Fibroblast of skin of right quadriceps (primary cell): ENCODE measurements at places on chromosomes 7 and 10.
A peak's percentile ranks its signal among the peaks of the same experiment; 100 is the strongest.

DNA sequence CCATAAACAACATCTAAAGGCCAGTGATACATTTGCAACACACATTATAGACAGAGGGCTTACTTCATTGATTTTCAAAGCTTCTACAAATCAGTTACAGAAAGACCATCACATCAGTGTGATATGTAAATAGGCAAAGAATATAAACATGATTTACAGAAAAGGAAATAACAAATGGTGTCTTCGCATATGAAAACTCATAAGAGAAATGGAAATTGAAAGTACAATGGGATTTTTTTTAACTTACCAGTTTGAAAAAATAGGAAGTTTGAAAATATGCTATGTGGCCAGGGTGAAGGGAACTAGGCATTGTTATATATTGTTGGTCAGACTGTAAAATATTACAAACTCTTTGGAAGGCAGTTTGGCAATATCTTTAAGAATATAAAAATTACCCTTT is 27.3 kb downstream of the SEC23IP start:
- DNase-seq = no peak

DNA sequence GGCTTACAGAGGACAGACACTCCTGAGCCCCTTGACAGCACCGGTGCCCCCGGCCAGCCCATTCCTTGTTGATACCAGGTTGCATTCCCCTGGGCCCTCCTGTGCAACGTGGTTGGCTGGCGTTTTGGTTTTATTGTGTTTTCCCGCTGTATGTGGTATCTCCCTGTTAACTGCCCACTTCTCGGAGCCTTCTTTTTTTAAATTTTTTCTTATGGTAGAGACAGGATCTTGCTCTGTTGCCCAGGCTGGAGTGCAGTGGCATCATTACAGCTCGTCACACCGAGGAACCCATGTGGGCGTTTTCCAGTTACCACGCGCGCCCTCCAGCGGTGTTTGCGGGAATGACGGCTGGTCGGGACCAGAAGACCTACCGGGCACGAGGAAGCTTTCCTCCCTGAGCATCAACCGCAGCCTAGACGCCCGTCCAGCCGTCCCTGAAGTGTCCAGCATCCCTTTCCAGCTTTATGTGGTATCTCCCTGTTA is 16.9 kb upstream of the ZFAND2A start:
- DNase-seq = peak; percentile 30

- peak; percentile 50 for DNase-seq
These were observed 15.8 kb downstream of the OSBPL3 start for GRCh38 chr7:24964191-24964590.

- no peak for DNase-seq
These were observed 329.8 kb upstream of the MBL2 start for GRCh38 chr10:53102424-53102823.

DNA sequence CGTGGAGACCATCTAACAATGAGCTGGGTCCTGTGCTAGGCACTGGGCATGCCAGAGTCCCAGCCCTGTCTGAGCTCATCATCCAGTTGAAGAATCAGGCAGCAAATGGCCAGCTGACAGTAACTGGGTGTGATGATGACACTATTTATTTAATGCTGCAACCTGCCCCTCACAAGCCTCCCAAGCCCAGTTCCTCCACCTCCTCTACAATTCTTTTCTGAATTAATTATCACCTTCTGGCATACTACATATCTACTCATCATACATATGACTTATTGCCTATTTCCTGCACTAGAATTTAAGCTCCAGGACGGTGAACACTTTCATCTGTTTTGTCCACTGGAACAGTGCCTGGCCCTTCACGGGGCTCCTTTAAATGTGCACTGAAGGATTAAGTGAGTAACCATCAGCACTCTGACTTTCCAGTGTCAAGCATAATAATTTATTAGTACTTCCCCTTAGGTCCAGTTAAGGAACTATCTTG is 96.7 kb upstream of the LAMB4 start:
- peak; percentile 20 for DNase-seq

DNA sequence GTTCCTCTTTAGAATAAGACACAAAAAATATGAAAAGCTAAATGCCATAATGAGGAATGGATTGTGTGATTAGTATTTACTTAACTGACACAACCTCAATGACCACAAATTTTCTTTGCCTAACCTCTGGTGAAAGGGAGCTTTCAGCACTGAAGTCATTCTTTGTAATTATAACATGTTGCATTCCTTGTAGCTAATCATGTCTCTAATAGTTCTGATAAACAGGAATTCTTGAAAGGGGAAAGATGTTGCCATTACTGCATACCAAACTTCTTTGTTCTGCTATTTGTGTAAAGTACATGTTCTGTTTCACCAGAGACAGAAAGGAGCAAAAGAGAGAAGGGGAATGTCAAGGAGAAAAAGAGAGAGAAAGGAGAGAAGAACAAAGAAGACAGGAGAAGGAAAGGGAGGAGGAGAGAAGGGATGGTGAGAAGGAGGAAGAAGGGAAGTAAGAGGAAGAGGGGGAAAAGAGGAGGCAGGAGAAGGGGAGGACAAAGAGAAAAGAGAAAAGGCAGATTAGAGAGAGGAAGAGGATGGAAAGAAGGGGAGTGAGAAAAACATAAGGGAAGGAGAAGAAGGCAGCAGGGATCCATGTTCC is 120.9 kb downstream of the SEMA3D start:
- peak; percentile 49 for DNase-seq

DNA sequence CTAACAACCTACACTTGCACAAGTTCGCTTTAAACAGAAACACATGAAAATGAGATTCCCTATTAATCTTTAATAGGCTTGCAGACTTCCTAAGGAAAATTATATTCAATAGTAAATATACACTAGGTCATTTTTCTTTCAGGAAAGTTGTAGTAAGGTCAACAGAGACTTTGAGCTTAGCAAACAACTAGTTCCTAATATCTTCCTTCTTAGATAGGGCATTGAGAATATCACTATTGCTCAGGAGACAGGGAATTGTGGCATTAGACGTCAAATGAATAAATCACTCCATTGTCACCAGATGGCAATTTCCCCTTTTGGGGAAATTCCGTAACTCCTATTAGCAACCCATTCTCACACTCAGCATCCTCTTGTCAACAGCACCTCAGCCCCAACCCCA is 164.9 kb downstream of the GFRA1 start:
- DNase-seq = no peak

GRCh38 chr10:34477249-34477648 is 337.8 kb downstream of the PARD3 start:
- DNase-seq = no peak

DNA sequence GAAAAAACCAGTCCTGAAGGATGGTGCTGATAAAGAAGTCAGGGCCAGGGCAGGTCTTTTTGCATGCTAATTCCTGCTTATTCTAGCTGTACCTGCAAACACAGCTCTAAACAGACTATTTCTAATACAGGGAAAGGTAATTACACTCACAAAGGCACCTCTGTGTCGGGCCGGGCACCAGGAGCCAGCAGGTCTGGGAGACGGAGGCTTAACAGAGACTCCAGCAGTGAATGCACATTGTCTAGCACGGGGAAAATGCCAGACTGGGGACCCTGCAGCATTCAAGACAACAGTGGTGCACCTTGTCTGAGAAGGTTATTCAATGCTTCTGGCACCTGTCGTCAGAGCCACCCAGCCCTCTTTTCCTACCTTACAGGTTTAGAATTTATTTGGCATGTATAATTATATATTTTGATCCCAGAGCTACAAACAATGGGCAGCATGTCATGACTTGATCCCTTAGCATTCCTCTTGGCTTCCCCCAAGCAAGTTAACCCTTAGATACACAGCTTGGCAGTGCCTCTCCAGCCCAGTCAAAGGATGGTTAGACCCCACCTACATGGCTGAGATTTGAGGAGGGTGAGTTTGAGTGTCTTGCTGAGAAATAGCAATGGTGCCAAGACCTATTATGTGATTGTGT is 185.2 kb downstream of the SLC25A13 start:
- DNase-seq = no peak

DNA sequence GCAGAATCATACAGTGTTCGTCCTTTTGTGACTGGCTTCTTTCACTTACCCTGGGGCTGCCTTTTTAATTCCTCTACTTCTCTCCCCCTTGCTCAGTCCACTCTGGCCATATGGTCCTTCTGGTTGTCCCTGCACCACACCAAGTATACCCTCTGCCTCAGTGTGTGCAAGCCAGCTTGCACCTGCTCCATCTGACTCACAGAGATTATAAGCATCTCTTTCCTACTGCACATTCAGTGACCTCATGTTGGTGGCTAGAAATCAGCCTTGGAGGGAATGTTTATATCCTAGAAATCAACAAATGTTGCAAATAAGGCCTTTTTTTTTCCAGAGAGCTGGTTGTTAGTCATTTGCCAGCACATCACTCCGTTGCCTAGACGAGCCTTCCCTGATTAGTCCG is 67.5 kb upstream of the C10orf90 start:
- no peak for DNase-seq

DNA sequence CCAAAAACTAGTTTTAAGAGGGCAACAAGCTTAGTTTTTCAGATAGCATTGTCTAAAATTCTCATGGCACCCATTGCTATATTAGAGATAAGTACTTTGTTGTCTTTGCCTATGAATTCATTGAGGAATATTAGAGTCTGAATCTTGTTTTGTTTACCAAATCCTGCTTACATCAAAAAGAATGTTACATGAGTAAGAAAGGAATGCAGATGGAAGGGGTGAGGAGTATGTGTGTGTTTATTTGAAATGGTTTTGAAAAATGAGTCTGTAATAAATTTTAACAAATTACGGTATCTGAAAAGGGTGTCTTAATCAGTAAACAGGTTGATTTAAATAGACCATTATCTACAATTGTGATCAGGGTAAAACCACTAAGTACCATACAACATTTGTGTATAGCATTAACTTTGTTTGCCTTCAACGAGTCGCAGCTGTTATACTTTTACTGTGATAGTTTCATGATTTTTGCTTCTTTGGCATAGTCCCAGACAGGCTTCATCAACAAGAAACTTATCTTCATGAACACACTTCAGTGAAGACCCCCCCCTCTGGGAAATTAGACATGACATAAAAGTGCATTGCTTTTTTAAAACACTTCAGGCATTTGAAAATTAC is 1183.9 kb upstream of the C7orf33 start:
- DNase-seq = peak; percentile 45

DNA sequence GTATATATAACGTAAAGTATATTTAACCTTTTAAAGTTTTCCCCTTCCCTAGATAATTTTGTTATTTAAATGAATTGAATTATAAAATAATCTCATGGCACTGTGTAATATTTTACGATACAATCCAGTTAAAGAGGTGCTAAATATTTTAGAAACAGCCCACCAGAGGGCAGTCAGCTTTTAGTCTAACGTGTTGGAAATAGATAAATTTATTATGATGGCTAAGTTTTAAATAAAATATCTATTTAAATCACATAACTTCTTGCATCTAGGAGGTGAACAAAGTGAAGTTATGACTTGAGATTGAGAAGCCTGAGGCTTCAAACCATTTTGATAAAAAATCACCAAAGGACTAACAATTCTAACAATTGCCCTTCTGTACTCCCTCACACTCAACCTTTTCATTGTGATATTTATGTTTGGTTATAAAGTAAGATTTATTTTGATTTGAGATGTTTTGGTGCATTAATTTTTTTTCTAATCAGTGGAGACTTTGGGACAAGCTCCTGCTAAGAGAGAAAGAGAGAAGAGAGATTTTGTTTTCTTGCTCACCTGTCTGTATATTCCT is 171.5 kb upstream of the SP4 start:
- DNase-seq = peak; percentile 28

DNA sequence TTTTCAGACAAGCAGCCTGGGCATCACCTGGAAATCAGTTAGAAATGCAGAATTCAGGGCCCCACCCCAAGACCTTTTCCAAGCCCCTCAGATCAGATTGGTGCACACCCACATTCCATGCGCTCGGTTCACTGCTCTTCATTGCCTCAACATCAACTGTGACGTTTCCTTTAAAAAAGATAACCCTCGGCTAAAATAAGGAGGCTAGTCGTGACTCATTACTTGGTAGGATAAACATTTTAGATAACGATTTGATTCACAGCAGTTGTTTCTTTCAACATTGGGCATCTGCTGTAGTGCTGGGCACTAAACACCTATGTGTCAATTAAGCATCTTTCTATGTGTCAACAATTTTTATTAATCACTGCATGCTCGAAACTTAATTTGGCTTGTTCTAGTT is 191.1 kb upstream of the LRGUK start:
- DNase-seq = peak; percentile 9

DNA sequence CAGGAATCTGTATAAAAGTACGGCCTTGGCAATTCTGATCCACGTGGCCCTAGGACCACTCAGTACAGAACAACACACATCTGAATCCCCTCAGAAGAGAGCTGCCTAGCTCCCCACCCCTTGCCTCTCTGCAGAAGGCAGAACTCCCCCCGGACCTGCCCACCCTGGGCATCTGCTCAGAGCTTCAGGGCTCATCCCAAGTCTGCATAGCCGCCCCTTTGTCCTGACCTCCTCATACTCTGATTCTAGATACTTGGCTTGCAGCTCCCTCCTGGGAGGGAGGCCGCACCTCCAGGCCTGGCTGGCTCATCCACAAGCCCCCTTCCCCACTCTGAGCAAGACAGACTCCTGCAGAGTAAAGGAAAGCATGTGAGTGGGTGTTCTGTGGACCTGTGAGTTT is 49.6 kb downstream of the GRID1 start:
- DNase-seq = no peak

- DNase-seq = no peak
These were observed 44.3 kb downstream of the OGDH start for GRCh38 chr7:44650772-44651171.

- no peak for DNase-seq
These were observed 242.8 kb downstream of the MGMT start for GRCh38 chr10:129709627-129710509.

DNA sequence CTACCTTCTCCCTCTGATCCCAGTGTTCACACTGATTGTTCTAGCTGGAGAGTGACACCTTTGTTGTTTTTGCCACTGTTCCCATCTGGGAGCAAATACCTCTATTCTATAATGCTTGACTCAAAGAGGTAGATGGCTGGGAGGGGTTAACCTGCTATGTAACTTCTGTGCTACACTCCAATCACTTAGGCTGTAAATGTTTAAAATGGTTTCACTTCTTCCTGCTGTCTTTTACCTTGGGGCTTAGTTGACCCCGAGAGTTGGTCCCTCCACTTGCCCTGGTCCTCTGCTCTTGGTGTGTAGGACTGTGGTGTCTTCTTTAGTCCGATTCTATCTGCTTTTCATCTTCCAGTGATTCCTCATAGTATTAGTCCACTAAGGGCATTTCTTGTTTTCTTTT is 22.3 kb downstream of the KLHDC10 start:
- no peak for DNase-seq

DNA sequence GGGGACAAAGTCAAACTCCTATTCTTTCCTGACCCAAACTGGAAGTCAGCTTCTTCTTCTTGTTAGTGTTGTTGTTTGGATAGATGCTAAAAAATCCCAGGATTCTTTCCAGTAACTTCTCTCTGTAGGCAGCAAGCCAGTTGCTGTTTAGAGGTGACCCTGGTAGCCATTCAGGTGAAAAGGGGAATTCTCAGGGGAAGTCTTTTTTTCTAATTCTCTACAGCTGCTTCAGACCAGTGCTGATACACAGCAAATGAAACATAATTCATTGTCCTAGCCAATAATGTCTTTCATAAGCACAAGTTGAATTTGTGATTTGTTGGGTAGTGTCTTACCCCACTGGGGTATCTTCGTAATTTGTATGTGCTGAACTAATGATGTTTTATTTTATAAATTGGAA is 357.3 kb downstream of the BBS9 start:
- DNase-seq = no peak
